ENCODE measurements at places on chromosomes 3 and 15.

- no peak for DNase-seq
Observed at GRCh38 chr3:10473581-10474274, 31.7 kb downstream of the ATP2B2 start.

GRCh38 chr15:73981761-73982221 lies 10.3 kb downstream of the STOML1 start:
- no peak for DNase-seq

DNA sequence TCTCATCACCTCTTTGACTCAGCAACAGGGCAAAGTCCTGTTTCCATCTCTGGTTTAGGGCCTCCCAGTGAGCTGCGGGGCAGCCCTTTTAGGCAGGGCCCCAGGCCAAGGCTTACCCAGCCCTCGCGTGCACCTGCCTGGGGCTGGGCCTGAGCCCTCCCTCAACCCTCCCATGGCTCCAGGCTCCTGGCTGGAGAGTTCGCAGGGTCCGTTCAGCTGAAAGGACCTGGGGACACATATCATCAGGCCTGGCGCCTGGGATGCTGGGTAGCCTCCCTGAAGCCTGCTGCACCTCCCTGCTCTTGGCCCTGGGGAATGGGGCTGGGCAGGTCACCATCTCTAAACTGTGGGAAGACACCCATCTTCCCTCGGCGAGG lies 29.7 kb downstream of the HDAC11 start:
- DNase-seq = no peak

- DNase-seq = no peak
Observed at GRCh38 chr3:25150199-25150598, 277.9 kb upstream of the RARB start.

DNA sequence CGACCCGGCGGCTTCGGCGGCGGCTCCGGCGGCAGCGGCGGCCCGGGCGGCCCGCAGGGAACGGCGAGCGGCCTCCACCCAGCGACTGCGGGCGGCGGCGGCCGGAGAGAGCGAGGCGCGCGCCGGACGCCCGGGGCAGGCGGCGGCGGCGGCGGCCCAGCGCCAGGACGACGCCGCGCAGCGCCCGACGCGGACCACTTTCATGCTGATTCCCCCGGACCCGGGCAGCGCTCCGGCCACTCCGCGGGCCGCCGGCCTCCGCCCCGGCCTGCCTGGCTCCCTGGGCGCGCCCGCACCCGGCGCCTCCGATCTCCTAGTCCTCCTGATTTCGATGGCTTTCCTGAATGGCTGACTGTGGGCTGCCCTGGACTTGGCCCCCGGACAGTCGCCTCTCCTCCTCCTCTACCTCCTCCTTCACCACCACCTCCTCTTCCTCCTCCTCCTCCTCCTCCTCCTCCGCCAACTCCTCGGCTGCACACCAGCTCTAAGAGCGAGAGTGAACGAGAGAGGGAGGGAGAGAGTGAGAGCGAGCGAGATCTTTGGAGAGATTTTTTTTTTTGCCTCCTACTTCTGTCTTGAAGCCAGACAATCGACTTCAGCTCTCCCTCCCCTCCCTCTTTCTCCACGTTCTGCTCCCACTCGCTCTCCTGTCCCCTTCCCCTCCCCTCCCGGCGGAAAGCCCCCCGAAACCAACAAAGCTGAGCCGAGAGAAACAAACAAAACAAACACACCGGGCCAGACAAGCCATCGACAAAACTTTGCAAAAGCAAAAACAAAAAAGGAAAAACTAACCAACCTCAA lies 844 bp downstream of the NR2F2 start:
- DNase-seq = no peak

DNA sequence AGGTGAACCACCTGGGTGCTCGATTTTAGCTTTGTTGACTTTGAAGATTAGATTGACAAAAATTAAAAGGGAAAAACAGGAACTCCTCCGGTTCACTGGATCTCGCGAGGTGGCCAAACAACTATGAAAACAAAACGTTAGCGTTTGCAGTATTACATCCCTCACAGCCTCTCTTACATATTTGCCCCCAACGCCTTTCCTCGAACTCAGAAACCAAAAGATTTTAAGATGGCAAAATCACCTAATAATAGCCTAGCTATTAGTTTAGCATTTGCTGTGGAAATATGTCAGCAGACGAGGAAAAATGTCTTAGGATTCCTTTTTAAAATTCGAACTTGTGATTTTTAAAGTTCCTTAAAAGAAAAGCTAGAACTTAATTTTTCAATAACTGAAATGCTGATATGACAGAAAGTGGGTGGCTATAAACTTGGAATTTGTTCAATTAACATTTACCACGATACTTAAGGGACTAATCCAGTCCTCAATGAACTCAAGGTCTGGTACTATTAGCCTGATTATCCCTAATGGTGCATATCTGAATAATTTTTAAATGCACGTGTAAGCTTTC lies 491 bp upstream of the SENP7 start:
- DNase-seq = peak; percentile 63

- DNase-seq = peak; percentile 34
Observed at GRCh38 chr3:42067326-42067725, 23.8 kb upstream of the TRAK1 start.

GRCh38 chr3:2862366-2862765 lies 247.8 kb downstream of the IL5RA start:
- no peak for DNase-seq

GRCh38 chr15:58146749-58147148 lies 8.6 kb downstream of the AQP9 start:
- no peak for DNase-seq

DNA sequence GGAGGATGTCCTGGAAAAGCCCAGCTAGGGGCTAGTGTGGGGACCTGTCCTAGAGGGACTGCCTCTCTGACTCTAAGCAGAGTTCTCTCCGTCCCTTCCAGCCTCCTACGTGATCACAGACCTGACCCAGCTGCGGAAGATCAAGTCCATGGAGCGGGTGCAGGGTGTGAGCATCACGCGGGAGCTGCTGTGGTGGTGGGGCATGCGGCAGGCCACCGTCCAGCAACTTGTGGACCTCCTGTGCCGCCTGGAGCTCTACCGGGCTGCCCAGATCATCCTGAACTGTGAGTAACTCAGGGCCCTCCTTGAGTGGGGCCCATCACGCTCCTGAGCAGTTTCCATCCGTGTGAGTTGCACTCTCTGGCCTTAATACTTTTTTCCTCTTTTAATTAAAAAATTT lies 13.0 kb downstream of the IRAK2 start:
- no peak for DNase-seq

DNA sequence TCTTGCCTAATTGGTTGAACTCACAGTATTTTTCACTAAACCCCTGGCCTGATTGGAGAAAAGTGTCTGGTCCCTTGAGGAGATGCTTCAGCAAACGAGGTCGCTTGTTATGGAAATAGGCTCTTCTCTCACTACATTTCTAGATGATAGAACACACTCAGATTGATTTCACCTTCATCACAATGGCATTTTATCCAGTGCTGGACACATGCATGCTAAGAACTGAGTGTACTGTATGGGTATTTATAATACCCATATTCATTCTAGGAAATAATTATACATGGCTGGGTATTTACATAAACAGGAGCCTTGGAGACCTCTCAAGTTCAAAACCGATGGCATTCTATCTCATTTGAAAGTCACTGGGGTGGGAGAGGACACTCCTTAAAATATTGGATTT lies 444.9 kb downstream of the LPP start:
- no peak for DNase-seq
